ENCODE measurements at places on chromosomes 5 and 9.

DNA sequence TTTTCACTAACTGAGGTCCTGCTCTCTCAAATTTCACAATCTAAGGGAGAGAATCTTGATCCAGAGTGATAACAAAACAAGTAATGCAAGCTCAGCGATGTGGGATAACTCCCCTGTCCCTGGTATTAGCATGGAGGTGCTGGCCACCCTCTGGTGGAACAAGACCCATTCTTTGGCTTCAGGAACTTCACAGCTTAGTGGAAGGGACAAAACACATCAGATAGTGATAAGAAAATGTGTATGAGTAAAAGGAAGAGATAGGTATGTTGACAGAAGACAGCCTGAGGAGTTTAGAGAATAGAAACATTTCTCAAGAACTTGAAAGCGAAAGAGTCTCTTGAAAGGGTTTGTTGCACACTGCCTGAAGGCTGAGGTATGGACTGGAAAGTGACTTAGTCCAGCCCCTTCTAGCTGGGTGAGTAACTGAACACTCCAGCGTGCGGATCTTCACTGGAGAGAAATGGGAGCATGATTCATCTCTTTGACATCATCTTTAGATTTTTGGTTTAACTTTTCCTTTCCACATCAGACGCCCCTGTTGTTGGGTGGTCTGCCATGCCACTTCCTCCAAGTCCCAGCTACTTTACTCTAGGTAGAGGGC, 25.4 kb upstream of the ZSWIM6 start:
- DNase-seq = peak; percentile 96

- DNase-seq = no peak
These were observed 55.8 kb downstream of the AQP7 start for GRCh38 chr9:33346564-33346963.

DNA sequence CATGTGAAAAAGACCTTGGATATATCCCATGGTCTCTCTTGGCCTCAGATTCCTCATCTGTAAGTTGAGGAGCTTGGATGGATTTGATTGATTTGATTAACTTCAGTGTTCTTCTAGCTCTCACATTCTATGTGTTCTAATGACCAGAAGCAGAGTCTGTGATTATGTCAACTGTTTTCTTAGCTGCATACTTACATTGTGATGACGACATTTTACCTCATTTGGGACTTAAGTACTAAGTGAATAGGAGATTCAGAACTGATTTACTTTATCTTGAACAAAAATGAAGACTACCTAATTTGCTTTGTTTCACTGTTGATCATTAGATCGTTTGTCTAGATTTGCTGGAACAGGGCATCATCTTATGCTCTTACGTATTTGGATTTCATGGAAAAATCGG, 427.7 kb downstream of the SH3GL2 start:
- no peak for DNase-seq

DNA sequence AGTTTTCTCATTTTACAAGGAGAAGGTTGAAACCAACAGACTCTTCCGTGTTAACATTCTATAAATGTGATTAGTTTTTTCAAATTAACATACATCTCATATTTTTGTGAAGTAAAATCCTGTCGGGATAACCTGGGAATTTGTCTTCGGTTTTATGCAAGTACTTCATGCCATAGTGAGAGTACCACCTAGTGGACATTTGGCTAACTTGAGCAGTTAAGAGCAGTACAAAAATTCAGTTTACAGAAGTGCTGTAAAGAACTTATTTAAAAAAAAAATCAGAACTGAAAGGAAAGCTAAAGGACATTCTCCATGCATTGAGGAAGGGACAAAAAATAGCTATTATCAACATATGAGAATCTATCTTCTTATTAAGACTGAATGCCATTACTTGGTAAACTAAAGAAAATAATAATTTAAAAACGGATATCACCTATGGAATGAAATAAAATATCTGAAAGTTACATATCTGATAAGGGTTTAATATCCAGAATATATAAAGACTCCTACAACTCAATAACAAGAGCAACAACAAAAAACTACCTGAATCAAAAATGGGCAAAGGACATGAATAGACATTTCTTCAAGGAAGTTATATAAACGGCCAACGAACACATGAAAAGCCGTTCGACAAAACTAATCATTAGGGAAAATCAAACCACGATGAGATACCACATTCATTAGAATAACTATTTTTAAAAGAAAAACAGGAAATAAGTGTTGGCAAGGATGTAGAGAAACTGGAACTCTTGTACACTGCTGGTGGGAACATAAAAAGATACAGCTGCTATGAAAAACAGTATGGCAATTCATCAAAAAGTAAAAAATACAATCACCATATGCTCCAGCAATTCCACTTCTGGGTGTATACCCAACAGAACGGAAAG, 117.0 kb upstream of the GNA14 start:
- DNase-seq = peak; percentile 64

DNA sequence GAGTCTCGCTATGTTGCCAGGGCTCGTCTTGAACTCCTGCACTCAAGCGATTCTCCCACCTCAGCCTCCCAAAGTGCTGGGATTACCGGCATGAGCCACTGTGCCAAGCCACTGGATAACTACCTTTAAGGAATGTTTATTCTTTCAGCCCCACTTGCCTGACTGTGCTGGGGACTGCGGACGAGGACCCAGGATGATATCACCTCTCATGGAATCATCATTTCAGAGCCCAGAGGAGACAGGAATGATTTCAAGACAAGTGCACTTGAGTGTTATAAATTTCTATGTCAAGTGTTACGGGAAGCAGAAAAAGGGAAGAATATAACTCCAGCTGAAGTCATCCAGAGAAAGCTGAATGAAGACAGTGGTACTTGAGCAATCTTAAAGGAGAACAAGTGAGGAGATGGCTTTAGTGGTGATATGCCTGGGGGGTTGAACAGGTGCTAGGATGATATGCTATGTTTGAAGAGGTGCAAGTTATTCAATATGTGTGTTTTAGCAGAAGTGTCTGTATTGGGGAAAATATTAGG, 109.3 kb downstream of the DCP2 start:
- no peak for DNase-seq

DNA sequence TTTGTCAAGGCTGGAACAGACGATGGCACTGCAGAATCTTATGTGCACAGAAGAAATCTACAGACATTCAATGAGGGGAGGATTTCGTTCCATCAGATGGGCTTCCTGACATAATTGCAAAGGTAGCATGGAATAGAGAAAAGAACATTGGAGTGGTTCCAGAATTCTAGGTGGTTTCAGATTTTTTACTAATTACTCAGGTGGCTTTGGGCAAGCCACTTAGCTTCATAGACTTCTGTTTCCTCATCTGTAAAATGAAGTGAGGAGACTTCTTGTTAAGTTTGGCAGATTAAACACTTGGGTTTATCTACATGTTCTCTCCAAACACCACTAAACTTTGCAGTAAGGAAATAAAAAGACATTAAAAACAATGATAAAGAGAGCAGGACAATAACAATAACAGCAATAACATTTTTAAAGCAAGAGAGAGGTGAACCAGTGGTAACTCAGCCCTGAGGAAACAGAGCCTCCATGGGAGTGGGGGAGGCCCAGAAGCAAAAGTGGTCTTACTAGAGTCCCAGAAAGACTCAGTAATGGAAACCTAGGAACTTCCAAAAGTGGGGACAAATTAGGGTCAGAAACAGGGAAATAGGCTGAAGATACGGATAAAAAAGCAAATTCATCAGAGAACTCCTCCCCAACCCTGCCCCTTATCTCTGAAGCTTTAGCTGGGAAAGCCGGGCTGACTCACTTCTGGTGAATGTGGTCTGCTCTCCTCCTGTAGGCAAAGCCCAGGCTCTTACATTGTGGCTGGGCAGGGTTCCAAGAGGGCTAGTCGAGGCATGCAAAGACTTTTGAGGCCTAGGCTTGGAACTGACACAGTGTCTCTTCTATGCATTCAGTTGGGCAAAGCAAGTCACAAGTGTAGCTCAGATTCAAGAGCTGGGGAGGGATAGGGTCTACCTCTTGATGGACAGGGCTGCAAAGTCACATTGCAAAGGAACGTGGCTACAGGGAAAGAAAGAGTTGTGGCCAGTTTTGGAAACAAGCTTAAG, 11.8 kb upstream of the ACTBL2 start:
- peak; percentile 99 for DNase-seq

DNA sequence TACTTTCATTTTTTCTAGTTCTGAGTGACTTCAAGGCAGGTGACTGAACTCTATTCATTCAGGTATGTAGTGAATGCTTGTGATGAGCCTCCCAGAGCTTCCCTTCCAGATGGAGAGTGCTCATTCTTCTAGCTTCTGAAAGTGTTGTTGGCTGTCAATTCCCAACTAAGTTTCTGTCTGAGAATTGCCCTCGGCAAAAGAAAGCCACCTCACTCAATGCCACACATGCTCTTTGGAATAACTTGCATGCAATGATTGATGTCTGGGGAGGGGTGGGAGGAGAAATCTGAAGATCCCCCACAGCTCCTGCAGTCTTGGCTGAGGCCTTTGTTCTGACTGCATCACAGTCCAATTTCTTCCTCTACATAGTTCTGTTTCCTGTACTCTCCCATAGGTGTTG, 123.1 kb upstream of the C6 start:
- no peak for DNase-seq

DNA sequence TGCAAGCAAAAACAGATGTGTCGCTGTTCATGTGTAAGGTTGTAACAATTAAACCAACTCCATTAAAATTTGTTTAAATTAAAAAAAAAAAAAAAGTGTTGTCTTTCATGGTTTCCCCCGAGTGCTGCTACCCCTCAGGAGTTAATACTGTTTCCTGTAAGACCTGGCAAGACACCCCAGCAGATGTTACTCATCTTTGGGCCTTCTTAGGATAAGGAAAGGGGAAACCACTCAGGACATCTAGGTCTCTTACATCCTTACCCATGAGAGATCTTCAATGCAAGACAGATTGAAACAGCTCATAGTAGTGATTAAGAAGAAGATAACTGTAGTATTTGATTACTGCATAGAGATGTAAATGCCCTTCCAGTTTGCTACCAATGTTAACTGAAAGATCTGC, 33.5 kb upstream of the F2R start:
- DNase-seq = peak; percentile 36
